Karpas-422 (cell line): ENCODE measurements at places on chromosomes 12 and 14. TPM values are rescaled to one million over a fixed set of nuclear protein-coding genes. Genes with fewer than 3 reads are reported as not detected.
A peak's percentile ranks its signal among the peaks of the same experiment; 100 is the strongest.

DNA sequence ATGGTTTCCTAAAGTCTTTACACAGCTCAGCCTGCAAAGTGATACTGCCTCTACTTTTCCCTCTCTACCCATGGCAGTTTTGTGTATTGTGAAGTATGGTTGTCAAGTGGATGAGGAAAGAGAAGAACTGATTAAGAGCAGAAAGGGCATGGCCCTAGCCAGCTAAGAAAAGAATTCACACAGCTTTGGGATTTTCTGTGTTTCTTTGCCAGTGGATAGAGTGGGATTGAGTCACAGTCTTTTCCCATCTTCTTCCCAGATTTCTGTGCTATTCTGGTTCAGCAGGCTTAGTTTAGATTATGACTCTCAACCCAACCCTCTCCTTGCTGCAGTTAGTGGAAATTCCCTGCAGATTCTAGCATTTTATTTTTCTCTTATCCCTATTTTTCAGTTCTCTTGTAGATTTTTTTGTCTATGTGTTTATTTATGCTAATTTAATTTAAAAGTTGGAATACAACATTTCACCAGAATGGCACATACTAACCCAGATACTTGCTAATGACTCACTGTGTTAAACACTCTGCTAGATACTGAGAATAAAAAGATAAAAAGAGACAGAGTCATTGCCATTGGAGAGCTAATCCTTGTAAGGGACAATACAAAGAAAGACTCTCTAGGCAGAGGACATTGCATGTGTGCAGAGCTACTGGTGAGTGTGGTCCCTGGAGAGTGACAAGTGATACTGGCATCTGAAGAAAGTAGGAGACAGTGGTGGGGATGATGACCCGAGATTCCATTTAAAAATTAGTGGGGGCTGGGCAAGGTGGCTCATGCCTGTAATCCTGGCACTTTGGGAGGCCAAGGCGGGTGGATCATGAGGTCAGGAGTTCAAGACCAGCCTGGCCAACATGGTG, 106.3 kb downstream of the ST8SIA1 start:
- H3K4me3 ChIP-seq = no peak overlapping the region
- no peaks in the 10 kb centered on the region for H3K27me3 ChIP-seq
- no peaks in the 10 kb centered on the region for H3K4me1 ChIP-seq
- no peaks in the 10 kb centered on the region for H3K36me3 ChIP-seq
- DNase-seq = no peak
- no peak overlapping the region for H3K27ac ChIP-seq

- no peaks in the 10 kb centered on the region for H3K36me3 ChIP-seq
- H3K27ac ChIP-seq = no peak overlapping the region
- H3K4me3 ChIP-seq = no peak overlapping the region
- no peaks in the 10 kb centered on the region for H3K4me1 ChIP-seq
- DNase-seq = no peak
Measured at GRCh38 chr12:93111773-93112172, 182.7 kb upstream of the EEA1 start.

GRCh38 chr14:74314576-74314975, 11.8 kb upstream of the ABCD4 start:
- H3K27me3 ChIP-seq = 0 out of 2 replicates have a peak, but pooled peaks cover 3% of the 10 kb centered on the region
- no peak overlapping the region for H3K27ac ChIP-seq
- no peaks in the 10 kb centered on the region for H3K36me3 ChIP-seq
- DNase-seq = no peak
- no peak overlapping the region for H3K4me3 ChIP-seq
- no peaks in the 10 kb centered on the region for H3K4me1 ChIP-seq

DNA sequence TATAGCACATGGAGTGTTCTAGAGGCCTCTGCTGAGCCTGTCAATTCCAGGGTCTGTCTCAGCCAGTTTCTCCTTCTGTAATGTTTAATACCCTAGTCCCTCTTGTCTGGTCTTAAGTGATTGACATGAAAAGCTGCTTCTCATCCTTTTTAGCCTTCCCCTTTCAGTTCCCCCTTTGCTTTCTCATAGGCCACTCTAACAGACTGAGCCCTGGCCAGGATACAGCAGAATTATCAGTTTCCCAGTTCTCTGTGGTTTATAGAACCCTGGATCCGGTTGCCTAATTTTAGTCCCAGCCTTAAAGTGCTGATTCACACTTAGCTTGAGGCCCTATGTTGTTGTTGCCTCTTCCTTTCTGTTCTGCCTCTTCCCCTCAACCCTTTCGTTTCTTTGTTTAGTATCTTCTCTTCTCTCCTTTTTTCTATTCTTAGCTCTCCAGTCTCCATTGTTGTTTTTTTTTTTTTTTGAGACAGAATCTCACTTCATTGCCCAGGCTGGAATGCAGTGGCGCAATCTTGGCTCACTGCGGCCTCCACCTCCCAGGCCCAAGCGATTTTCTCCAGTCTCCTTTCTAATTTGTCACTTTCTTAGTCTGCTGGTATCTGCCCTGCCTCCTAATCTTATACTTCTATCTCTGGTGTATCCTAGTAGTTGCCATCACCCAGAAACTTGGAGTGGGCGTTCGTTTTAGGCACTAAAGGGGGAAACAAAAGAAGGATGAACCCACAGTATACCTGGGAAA, 2.9 kb upstream of the BIN2 start:
- peak; percentile 66 for DNase-seq
- no peaks in the 10 kb centered on the region for H3K36me3 ChIP-seq
- no peaks in the 10 kb centered on the region for H3K27me3 ChIP-seq
- H3K4me1 ChIP-seq = peaks cover 36% of the 10 kb centered on the region
- peak overlapping the region; percentile 22; the same call in 1 of the 2 replicates for H3K27ac ChIP-seq
- no peak overlapping the region for H3K4me3 ChIP-seq

Gene PLA2G1B
- total RNA-seq = not detected in 2 replicates

DNA sequence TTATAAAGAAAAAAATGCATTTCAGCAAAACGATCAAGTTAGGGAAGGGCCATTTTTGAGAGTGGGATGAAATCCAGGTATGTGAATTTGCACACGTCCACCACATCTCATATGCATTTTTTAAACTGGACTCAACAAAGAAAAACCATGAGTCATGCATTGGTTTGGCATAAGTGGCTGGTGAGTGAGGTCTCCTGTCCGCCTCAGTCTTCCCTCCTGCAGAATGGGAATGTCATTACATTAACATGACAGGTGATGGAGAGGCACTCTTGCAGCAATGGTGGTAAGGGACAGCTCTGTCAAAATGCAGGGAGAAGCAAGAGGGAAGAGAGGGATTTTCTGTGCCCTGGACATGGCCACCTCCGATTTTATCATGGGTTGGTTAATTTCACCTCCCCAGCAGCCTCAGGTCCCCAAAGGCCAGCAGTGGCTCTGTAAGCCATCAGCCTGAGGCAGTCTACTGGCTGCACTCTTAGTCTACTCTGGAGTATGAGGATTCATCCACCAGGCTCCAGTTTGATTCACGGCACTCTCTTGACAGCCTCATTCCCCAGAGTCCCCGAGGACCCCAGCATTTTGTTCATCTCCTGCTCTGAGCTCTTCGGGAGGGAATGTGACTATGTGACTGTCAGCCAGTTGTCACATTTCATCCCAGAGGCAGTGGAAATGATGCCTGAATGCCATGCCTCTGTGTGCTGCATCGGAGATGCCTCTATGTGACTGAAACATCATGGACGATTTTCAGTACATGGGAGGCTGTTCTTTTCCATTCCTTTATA, 17.1 kb upstream of the PWP1 start:
- no peaks in the 10 kb centered on the region for H3K36me3 ChIP-seq
- no peaks in the 10 kb centered on the region for H3K4me1 ChIP-seq
- H3K4me3 ChIP-seq = no peak overlapping the region
- DNase-seq = no peak
- H3K27me3 ChIP-seq = no peaks in the 10 kb centered on the region
- no peak overlapping the region for H3K27ac ChIP-seq

Gene ZNF839
- total RNA-seq = 14.3 and 36.6 TPM in 2 replicates

Gene GPRC5D
- total RNA-seq = not detected in 2 replicates

GRCh38 chr14:66444271-66444927, 41.8 kb upstream of the CCDC196 start:
- H3K36me3 ChIP-seq = no peaks in the 10 kb centered on the region
- H3K27me3 ChIP-seq = no peaks in the 10 kb centered on the region
- no peak for DNase-seq
- H3K4me3 ChIP-seq = no peak overlapping the region
- no peaks in the 10 kb centered on the region for H3K4me1 ChIP-seq
